ENCODE measurements at places on chromosomes 12 and 14.
A peak's percentile ranks its signal among the peaks of the same experiment; 100 is the strongest.

DNA sequence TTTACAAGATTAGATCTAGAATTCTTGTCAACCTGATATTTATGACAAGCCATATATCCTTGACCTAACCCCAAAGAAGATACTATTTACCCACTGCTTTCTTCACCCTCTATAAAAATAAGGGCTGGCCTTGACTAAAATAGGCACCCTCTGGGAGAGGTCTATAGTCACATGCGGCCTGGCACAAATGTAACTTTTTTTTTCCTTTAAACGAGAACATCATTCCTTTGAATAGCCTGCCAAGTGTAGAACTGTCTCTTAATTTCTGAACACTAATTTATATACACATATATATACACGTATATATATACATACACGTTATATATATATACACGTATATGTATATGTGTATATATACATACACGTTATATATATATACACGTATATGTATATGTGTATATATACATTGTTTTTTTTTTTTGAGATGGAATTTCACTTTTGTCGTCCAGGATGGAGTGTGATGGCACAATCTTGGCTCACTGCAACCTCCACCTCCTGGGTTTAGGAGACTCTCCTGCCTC lies 18.6 kb downstream of the PPTC7 start:
- DNase-seq, result no peak

GRCh38 chr12:116628989-116629388 lies 69.8 kb downstream of the MAP1LC3B2 start:
- DNase-seq, result no peak

DNA sequence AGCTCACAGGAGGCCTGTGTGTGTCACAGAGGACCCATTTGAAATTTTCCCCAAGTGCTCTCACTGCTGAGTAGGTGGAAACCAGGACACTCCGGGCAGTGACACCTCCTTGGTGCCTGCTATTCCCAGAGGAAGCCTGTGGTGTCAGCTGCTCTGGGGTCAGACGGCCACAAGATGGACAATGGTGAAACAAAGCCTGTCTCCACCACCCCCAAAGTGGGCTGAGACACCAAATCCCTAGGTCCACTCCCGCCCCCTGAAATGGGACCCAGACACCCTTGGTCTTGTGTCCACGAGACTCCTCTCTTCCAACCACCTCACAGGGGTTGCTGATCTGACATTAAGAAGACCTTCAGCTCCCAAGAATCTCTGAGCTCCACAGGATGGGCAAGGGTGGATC lies 7.0 kb downstream of the KCNH3 start:
- no peak for DNase-seq

GRCh38 chr14:64417055-64417770 lies 29.1 kb downstream of the MTHFD1 start:
- DNase-seq, result no peak

DNA sequence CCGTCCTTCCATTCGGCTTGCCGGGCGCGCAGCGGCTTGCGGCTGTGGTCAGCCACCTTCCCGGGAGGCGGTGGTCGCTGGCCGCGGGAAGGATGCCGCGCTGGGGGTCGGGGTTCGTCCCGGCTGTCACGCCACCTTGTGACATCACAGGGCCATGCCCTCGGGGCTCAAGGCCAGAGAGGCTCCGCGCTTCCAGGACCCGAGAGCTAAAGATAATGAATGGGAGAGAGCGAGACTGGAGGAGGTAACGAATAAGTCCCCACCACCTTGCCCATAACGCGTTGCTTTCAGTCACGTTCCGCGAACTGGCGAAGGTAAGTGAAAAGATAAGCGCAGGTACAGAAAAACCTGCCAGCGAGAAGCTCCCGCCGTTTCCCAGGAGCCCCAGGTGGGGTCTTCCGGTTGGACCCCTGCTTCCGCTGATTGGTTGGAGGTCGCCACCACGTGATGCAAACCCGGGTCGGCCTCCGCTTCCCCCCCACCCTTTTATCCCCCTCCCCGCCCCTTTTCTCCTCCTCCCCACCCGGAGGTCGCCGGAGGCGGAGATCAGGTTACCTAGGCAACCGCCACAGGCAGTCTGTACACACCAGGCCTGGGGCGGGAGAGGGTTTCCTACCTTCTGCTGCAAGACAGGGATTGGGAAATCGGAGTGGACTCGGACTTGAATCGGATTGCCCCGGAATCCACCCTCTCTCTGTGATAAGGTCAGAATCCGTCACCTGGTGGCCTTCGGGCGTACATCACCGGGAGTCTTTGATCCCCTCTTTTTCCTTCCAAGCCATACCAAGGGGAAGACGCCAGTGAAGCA lies at the start of gene LRRC9:
Gene LRRC9 (plus strand): TSS at position 575 of the 808 bp plus-strand sequence.
- peak; percentile 100 for DNase-seq

DNA sequence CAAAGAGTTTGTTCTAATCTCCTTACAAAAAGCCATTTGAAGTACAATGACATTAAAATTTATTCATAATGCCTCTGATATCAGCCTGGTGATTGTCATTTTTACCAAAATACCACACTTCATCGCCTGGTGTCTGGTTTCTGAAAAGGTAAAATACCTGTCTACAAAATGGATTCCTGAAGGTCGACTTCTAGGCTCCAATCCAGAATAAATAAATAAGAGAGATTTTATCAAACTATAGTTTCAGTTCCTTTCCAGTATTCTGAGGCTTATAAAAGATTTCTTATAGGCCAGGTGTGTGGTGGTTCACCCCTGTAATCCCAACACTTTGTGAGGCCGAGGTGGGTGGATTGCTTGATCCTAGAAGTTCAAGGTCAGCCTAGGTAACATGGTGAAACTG lies 340.7 kb downstream of the SLC16A7 start:
- no peak for DNase-seq

DNA sequence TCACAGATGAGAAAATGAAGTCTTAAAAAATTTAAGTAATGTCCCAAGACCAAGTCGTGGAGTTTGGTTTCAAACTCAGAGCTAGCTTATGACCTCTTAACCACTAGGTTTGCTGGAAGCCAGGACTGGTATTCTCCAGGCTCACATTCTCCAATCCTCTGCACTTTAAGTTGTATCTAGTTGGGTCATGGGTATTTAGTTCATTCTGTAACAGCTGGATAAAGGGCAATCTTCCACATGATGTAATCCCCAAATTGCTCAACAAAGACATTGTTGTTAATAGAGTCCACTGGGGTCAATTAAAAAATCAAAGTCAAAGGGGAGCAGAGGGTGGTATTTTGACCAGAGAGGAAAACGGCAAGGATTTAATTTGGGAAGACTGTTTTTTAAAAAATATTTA lies 17.8 kb upstream of the GAS2L3 start:
- no peak for DNase-seq

DNA sequence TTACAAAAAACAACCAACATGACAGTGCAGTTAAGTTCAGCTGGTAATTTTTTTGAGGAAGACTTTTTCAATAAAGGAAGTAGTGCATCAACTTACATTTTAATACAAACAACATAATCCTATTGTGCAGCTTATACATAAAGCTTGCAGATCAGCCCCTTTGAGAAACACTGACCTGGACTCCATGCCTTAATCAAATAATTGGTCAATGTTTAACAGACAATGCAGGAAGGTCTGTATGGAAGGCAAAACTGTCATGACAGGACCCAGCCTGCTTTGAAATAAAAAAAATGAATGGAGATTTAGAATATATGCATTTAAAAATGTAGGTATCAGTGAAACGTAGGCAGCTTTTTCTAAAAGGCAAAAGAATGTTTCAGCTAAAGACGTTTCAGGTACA lies 321.7 kb upstream of the RPL10L start:
- DNase-seq, result peak; percentile 69

- no peak for DNase-seq
These were observed 25.7 kb downstream of the FNTB start for GRCh38 chr14:65012353-65012752.

DNA sequence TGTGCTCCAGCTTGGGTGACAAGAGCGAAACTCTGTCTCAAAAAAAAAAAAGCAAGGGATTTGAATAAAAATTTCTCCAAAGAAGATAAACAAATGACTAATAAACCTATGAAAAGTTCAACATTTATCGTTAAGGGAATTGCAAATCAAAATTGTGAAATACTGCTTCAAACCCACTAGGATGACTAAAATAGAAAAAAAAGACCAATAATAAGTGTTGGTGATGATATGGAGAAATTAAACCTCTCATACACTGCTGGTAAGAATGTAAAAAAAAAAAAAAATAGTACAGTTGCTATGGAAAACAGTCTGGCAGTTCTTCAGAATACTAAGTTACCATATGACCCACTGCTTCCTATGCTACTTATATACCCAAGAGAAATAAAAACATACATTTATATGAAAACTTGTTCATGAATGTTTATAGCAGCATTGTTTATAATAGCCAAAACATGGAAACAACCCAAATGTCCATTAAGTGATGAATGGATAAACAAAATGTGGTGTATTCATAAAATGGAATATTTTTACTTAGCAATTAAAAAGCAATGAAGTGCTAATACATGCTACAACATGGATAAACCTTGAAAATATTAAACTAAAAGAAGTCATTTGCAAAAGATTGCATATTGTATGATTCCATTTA lies 39.4 kb upstream of the TMPRSS12 start:
- DNase-seq, result no peak

- DNase-seq, result no peak
These were observed 44.9 kb downstream of the SIX6 start for GRCh38 chr14:60553808-60554207.

DNA sequence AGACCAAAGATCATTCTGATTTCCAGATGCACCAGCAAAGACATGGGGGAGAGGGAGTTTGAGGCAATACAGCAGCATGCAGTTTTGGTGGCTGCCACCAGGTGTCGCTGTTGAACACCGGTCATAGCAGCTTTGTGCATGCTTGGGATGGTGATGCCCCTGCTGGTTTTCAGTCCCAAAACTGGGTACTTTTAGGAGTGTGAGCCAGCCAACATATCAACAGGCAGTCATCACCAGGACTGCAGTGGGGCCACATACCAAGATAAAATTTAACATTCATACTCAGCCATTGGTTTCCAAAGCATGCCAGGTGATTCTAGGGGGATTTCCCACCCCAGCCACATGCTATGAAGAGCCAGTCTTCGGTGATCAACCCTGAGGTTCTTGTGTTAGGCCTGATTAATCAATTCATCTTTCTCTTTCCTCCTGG lies 64.2 kb downstream of the PHETA1 start:
- peak; percentile 34 for DNase-seq

DNA sequence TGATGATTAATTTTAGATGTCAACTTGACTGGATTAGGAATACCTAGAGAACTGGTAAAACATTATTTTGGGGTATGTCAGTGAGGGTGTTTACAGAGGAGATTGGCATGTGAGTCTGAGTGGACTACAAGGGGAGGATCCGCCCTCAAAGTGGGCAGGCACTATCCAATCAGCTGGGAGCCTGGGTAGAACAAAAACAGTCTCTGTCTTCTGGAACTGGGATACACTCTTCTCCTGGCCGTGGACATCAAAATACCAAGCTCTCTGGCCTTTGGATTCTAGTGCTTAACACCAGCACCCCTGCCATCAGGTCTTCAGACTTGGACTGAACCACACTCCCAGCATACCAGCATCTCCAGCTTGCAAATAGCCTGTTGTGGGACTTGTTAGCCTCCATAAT lies 4.4 kb upstream of the SCAF11 start:
- peak; percentile 30 for DNase-seq

- no peak for DNase-seq
These were observed 1022.9 kb downstream of the LRFN5 start for GRCh38 chr14:42629553-42629952.

DNA sequence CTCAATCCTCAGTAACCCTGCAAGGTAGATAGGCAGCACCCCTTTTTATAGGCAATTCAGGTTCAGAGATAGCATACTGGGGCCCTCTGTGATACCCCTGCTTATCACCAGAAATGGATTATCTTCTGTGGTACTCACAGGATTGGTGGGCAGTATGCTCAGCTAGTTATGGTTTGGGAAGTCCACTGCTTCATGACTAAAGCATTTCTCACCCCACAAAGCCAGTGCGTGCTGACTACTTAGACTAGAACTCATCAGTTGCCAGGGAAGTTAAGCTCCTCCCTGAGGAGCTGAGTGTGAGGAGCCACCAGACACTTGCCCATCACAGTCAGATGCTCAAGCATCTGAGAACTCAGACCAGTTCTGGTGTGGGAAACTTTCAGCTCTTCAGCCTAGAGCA lies 76.3 kb downstream of the SCAF11 start:
- DNase-seq, result peak; percentile 54

DNA sequence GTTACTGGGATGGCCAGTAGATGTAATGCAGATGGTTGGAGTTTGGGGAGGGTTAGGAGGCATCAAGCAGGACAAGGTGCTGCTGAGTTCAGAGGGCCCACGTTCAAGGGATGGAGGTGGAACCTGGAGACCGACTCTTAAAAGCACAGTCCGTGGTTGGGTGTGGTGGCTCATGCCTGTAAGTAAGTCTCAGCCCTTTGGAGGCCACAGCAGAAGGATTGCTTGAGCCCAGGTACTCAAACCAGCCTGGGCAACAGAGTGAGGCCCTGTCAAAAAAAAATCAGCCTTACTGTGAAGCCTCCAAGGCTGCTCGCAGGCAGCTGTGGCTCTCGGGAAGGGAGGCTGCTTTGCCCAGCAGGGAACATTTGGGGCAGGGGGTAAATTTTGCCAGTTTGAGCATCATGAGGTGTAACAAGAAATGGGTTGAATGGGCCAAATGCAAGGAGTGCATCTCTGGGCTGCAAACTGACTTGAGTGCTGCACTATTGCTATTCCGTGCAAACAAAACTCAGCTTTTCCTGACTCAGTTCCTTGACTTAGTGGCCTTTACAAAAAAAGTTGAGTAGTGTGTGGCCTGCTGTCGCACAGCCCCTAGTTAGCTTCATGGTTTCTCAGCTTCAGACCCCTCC lies 55.0 kb downstream of the ANAPC7 start:
- no peak for DNase-seq

DNA sequence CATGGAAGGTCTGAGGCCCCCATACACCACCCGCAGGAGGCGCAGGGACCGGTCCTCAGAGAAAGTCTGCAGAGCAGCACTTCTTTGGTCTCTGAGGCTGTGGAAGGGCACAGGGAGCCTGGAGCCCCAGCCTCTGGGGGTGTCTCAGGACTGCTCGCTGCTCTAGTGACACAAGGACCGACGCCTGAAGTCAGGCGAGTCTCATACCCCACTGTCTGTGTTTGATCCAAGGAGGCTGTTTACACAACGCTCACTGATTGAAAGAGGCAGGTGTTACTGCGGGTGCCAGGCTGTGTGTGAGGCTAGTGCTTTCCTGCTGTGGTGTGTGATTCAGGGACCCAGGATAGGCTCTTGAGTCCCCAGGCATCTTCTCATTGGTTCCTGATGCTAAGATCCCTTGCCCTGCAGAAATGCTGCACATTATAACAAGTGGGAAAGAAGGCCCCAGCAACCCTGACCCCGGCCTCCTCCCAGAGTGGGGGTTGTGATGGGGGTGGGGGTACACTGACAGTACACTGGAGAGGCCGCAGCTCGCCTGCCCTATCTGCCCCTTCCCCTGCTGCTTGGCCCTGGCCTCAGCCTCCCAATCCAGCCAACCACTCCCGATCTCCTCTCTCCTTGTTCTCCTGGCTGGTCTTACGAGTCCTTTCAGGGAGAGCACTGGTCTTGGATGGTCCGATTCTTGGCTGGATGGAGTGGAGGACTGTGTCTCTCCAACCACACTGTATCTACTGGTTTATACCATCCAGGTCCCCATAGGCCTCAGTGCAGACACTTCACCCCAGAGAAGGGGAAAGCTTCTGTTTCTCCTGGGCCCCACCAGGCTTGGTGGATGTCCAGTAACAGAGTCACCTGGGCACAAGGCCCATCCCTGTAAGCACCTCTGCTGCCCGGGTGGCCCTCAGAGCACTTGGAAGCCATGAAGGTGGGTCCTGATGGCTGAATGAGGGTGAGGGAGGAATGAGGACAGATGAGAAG lies 6.6 kb downstream of the CACNA2D4 start:
- peak; percentile 32 for DNase-seq
